ENCODE measurements at places on chromosomes 6 and 20. TPM values are rescaled to one million over a fixed set of nuclear protein-coding genes. Genes with fewer than 3 reads are reported as not detected.

GRCh38 chr6:84771756-84772356 is 7.5 kb upstream of the TBX18 start:
- DNase-seq, result no peak

- no peak for DNase-seq
Observed at GRCh38 chr20:40692240-40693011, 3.4 kb upstream of the MAFB start.

DNA sequence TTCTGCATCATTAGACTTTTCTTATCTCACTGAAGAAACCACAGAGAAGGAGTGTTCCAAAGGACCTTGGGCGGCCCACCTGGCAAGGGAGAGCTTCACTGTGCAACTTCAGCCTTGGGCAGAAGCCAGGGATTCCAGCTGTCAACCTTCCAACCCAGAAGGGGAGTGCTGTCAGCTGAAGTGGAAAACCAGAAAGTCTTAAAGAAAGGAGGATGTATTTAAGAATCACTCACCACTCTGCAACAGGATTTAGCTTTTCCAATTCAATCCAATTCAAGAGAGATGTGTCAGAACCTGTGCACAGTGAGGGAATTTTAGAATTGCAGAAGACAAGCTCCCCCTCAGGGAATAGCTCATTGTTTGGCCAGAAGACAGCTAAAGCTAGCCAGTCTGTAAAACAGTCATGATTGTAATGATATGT is 553.7 kb downstream of the CD83 start:
- DNase-seq, result no peak

DNA sequence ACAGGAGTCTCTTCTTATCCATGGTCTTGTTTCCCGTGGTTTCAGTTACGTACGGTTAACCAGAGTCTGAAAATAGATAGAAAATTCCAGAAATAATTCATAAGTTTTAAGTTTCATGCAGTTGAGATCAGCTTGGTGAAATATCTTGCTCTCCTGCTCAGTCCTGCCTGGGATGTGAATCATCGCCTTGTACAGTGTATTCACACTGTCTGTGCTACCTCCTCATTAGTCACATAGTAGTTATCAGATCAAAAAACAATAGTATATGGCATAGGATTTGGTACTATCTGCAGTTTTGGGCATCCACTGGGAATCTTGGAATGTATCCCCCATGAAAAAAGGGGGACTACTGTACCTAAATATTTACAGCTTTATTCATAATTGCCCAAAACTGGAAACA is 22.7 kb upstream of the MOCS1 start:
- no peak for DNase-seq

DNA sequence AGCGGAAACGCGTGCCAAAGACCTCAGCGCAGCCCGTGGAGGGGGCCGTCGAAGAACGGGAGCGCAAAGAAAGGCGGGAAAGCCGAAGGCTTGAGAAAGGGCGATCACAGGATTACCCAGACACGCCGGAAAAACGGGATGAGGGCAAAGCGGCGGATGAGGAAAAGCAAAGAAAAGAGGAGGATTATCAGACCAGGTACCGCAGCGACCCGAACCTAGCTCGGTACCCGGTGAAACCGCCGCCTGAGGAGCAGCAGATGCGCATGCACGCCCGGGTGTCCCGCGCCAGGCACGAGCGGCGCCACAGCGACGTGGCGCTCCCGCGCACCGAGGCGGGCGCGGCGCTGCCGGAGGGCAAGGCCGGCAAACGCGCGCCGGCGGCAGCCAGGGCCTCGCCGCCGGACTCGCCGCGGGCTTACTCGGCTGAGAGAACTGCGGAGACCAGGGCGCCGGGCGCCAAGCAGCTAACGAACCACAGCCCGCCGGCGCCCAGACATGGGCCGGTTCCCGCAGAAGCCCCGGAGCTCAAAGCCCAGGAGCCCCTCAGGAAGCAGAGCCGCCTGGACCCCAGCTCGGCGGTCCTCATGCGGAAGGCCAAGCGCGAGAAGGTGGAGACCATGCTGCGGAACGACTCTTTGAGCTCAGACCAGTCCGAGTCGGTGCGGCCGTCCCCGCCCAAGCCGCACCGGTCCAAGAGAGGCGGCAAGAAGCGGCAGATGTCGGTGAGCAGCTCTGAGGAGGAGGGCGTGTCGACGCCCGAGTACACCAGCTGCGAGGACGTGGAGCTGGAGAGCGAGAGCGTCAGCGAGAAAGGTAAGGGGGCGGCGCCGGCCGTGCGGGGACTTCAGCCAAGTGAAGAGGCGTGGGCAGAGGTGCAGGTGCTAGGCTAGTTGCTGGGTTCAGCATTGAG is 296.2 kb downstream of the RIMS1 start:
- no peak for DNase-seq

GRCh38 chr20:10250902-10251301 is 32.3 kb downstream of the SNAP25 start:
- DNase-seq, result no peak

Gene PPP1R16B
- total RNA-seq, result 0.03 TPM

- no peak for DNase-seq
Observed at GRCh38 chr6:74409447-74409846, 713.4 kb downstream of the CD109 start.

Gene SAPCD1
- total RNA-seq, result 1.4 TPM

- no peak for DNase-seq
Observed at GRCh38 chr6:37559501-37559900, 59.8 kb upstream of the CCDC167 start.

DNA sequence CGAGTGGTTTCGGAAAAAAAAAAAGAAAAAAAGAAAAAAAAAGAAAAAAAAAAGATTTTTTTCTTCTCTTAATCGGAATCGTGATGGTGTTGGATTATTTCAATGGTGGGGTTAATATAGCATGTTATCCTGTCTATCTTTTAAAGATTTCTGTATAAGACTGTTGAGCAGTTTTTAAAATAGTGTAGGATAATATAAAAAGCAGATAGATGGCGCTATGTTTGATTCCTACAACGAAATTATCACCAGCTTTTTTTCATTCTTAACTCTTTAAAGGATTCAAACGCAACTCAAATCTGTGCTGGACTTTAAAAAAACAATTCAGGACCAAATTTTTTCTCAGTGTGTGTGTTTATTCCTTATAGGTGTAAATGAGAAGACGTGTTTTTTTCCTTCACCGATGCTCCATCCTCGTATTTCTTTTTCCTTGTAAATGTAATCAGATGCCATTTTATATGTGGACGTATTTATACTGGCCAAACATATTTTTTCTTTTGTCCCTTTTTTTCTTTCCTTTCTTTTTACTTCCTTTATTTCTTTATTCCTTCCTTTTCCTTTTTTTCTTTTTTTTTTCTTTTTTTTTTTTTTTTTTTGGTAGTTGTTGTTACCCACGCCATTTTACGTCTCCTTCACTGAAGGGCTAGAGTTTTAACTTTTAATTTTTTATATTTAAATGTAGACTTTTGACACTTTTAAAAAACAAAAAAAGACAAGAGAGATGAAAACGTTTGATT is 3.6 kb downstream of the SOX4 start:
- no peak for DNase-seq

DNA sequence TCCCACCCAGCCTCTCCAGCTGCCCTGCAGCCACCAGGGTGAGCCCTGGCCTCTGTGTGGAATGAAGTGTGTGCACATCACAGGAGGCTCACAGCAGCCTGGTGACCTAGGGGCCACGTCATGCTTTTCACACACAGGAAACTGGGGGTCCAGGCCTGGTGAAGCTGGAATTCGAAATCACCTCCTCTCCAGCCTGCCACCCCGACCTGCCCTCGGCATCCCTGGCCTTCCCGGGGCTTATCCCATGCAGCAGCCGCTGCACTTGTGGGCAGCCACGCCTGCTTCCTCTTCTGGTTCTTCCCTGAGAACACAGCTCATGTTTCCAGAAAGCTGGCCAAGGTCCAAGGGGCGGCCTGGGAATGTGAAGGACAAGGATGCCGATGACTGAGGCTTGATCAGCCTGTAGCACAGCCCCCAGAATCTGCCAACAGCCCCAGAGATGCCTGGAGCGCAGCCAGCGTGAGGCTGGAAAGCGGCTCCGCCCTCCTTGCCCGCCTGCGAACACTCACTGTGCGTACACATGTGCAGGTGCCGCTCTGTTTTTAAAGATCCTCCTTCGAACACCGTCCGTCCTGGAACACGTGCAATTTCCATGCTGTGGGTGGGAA is 4.2 kb upstream of the NTSR1 start:
- peak; percentile 91 for DNase-seq

Gene ZKSCAN3
- 5.9 TPM for total RNA-seq

- no peak for DNase-seq
Observed at GRCh38 chr20:47778398-47779354, 6.6 kb downstream of the SULF2 start.

- DNase-seq, result peak; percentile 8
Observed at GRCh38 chr6:38185752-38186151, 366.2 kb downstream of the ZFAND3 start.

- DNase-seq, result no peak
Observed at GRCh38 chr20:33474097-33474873, 15.6 kb upstream of the CBFA2T2 start.

DNA sequence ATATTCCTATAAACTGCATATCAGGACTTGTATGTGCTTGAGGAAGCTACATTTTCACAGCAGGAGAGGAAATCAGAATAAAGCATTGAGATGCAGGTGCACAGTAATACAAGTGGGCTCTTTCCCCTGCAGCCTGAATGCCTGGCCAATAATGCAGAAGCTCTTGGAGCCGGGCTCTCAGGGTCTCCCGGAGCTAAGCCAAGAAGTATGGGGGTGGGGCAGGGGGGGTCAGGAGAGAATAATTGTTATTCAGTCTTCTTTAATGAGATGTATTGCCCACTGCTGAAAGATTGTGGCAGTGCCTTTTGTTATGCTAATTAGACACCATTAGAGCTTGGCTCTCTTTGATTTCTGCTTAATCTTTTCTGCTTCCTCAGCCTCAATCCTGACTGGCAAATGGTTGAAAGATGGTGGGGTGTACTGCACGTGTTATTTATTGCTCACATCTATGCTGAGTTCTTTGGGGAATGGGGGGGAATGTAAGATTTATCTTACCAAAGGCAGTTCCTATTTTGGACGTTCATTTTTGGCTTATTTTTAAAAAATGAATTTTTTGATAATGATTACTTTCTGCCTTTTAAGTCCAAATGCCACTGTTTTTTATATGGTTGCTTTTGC is 407.6 kb upstream of the SOX4 start:
- no peak for DNase-seq

DNA sequence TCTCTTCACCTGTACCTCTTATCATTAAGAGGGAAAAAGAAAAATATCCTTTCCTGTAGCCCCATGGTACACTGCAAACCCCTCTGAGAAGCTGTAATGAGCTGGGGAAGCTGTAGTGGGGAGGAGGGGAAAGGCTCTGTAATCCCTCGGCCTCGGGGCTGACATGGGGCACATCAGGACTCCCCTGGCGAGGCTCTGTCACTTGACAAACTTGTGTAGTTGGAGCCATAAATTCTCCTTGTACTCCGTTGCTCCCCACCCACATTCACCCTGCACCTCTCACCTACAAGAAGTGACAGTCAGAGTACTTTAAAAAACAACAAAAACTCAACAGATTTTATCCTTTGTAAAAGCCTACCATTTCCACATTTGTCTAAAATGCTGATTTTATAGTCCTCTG is 475.7 kb upstream of the AGPAT4 start:
- no peak for DNase-seq

DNA sequence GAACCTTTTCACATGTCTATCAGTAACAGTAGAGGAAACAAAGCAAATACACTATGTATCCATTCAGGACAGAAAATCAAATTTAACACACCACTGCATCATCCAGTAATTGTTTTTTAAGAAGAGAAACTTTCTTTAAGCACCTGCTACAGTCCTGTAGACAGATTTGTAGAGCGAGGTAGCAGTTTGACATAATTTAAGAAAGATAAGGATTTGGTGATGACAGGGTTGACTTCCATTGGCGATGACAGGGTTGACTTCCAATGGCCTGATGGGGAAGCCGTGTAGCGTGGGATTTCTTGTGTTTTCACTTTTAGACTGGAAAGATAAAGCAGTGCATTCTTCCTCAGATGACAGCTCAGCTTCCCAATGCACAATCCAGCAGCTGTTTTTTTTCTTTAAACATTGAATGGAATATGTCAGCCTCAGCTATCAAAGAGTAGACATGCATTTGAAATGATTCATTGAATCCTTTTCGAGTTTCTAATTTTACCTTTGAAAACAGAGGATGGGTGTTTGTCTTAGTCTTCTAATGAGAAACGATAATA is 68.5 kb downstream of the ECT2L start:
- no peak for DNase-seq

DNA sequence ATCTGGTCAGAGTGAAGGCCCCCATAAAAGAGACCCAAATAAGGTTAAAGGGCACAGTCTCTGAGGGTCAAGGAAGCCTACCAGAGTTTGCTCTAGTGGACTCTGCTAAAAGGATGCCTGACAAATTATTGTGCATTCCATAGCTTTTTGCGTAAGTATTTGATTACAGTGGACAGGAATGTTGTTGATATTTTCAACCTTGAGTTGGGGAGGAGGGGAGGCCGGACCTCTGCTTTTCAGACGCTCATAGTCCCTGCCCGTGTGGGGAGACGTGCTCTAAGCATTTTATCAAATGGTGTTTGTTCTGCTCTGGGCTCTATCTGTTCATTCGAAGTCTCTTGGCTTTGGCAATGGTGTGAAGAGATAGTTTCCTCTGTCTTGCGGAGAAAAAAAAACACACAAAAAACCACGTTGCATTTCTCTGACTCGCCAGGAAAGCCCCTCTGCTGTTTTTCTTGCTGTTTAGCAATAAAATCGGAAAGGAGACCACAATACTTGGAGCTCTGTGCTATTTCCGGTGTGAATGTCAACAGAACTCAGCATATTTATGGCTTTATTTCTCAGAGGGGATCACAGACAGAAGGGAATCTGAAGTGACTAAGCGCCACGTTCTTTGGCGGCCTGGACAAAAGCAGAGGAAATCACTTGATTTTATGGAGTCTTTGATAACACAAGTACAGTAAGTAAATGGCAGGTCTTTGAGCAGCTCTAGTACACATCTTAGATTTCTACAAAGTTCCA is 159.8 kb downstream of the ZFP64 start:
- peak; percentile 97 for DNase-seq

DNA sequence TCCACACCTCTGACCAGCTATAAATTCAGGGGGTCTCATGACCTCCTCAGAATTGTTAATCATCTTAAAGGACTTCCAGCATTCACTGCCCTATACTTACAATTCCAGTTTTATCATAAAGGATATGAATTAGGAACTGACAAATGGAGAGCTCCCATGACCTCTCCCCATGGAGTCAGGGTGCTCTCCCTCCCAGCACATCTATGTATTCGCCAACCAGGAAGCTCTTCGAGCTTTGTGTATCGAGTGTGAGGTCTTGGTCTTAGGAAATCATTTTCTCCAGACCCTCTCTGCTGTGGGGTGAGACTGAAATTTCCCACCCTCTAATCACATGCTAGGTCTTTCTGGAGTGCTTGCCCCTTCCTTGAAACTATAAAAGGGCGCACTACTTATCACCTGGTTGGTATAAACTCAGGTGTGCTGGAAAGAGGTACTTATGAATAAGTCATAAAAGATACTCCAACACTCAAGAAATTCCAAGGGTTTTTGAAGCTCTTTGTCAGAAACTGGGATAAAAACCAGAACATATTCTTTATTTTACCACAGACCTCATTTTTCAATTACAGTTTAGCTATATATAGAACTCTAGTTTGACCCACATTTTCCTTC is 238.4 kb upstream of the OPRM1 start:
- no peak for DNase-seq

All from SJSA1 (cell line).